T-helper 1 cell (primary cell): ENCODE measurements at places on chromosomes 13 and 19.

- no peak for DNase-seq
Observed at GRCh38 chr13:26255115-26255514, 1.2 kb downstream of the CDK8 start.

- no peak for DNase-seq
Observed at GRCh38 chr19:11088506-11089253, 583 bp upstream of the LDLR start.

DNA sequence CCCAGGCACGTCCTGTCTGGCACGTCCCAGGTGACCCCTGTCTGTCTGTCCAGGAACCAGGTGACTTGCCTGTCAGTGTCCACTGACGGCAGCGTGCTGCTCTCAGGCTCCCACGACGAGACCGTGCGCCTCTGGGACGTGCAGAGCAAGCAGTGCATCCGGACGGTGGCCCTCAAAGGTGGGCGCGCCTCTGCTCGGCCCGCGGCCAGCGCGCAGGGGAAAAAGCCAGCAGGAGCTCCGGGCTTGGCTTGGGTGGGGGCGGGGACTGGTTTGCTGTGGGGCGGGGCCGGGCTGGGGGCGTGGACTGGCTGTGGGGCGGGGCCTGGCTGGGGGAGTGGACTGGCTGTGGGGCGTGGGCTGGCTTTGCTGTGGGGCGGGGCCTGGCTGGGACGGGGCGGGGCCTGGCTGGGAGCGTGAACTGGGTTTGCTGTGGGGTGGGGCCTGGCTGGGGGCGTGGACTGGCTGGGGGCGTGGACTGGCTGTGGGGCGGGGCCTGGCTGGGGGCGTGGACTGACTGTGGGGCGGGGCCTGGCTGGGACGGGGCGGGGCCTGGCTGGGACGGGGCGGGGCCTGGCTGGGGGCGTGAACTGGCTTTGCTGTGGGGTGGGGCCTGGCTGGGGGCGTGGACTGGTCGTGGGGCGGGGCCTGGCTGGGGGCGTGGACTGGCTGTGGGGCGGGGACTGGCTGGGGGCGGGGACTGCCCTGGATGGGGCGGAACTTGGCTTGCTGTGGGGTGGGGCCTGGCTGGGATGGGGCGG is 7.2 kb downstream of the WDR18 start:
- DNase-seq = peak; percentile 67

DNA sequence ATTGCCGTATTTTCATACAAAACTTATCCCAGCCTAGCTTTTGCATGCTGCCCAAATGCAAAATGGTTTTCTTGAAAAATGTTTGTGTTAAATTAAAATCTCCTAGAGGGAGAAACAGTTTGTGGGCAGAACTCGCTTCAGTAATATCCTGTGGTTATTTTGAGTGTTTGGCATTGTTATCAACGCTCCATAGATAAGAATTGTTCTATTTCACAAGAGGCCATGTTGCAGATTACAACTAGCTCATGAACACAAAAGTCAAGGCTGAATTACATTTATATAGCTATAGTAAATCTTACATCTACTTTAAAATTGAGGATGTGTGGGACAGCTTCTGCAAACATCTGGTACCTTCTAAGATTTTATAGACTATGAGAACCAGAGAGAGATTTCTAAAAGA is 447.9 kb downstream of the DCT start:
- no peak for DNase-seq

GRCh38 chr13:113607889-113608635 is 23.5 kb downstream of the TFDP1 start:
- no peak for DNase-seq

DNA sequence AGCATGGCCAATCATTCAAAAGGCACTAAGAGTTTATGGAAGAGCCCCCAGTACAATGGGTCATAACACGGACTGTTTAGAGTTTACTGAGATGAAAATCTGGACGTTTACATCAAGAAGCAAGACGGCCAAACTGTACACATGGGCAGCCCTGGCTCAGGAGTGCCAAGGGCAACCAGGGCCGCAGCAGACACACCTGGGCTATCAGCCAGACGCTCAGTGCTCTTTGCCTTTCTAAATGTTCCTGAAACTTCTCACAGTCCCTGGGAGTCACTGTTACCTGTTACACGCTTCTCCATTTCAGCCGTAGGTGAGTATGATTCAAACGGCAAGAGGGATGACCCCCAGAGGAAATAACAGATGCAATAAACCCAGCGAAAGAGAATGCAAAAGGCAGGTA is 64.5 kb downstream of the ABCC4 start:
- no peak for DNase-seq

- no peak for DNase-seq
Observed at GRCh38 chr13:110605132-110605531, 10.2 kb upstream of the NAXD start.

DNA sequence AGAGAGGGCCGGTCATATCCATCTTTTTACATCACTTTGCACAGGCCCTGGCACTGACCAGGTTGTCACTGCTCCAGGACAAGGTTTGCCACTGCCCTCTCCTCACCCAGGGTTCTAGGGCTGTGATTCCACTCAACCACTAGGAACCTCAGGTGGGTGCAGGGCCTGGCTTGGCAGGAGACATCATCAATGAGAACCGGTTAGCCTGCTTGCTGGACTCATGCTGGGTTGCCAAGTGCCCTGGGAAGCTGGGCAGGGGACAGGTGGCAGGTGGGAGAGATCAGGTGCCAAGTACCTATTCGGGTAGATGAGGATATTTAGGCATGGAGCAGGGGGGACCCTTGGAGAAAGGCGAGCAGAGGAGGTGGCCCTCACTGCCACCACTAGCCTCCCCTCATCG is 4.2 kb upstream of the CERS4 start:
- no peak for DNase-seq

GRCh38 chr19:18273561-18274218 is 562 bp downstream of the IQCN start:
- no peak for DNase-seq

DNA sequence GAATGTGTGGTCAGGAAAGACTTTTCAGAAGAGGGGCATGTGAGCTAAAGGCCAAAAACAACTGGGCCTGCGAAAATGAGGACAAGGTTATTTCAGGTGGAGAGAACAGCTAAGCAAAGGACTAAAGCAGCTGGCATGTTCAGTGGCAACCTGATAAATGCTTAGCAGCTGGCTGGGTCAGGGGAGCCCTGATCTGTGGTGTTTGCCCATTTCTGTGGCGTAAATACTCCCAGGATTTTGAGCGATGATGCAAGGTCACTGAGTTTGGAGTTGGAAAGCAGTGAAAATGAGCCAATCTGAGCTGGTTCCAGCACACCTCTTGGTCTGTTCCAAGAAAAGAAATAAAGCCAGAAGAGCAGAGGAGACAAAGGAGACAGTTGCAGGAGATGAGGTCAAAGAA is 704.3 kb downstream of the UQCRFS1 start:
- DNase-seq = no peak

- no peak for DNase-seq
Observed at GRCh38 chr13:97068151-97068550, 73.9 kb upstream of the OXGR1 start.

- no peak for DNase-seq
Observed at GRCh38 chr13:89980896-89981295, 1366.6 kb upstream of the MIR17HG start.

DNA sequence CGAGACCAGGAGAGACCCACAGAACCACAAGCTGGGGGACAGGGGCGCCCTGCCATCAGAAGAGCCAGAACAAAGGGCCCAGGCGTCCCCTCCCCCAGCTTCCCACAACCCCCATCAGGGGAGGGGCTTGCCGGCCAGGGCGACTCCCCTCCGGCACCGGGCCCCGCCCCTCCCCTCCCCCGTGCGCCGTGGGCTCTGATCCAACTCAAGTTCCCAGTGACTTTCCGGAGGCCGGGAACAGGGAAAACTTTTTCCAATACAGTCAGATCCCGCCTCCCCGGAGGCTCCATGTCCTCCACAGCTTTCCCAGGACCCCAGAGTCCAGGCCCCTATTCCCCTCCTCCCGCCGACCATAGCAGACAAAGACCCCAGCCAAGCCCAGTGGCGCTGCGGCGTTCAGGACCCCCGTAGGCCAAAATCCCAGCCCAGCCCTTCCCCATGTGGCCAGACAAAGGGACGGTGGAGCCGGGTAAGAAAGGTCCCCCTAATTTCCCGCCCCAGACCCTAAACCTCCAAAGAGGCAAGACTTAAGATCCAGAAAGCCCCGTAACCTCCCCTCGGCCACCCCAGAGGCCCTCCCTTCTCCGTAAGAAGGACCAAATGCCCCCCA is 673 bp downstream of the TEAD2 start:
- no peak for DNase-seq

DNA sequence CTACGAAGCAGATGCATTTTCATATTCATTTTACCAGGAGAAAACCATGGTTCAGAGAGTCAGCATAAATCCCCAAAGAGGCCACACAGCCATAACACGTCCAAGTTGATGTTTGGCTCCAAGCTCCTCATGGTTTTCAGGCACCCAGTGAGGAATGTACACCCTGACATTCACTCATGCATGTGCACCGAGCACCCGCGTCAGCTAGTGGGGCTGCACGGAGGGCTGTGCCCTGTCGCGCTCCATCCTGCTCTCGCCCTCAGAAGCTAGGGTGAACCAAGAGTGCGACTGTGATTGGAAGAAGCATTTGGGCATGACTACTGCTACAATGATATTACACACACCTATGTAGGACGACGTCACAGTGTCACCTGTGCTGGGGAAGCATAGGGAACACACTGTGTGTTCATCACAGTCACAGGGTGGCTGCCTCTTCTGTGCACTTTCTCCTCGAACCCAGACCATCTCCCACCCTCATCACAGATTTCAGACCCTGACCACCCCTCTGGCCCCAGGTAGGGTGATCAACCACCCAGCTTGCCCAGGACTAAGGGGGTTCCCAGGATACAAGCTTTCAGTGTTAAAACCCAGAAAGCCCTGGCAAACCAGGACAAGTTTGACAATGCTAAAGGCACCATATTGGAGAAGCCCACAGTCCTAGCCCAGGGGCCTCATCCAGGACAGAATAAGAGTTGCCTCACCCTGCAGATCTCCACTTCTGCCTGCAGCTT is 148.6 kb upstream of the ZNF507 start:
- no peak for DNase-seq

DNA sequence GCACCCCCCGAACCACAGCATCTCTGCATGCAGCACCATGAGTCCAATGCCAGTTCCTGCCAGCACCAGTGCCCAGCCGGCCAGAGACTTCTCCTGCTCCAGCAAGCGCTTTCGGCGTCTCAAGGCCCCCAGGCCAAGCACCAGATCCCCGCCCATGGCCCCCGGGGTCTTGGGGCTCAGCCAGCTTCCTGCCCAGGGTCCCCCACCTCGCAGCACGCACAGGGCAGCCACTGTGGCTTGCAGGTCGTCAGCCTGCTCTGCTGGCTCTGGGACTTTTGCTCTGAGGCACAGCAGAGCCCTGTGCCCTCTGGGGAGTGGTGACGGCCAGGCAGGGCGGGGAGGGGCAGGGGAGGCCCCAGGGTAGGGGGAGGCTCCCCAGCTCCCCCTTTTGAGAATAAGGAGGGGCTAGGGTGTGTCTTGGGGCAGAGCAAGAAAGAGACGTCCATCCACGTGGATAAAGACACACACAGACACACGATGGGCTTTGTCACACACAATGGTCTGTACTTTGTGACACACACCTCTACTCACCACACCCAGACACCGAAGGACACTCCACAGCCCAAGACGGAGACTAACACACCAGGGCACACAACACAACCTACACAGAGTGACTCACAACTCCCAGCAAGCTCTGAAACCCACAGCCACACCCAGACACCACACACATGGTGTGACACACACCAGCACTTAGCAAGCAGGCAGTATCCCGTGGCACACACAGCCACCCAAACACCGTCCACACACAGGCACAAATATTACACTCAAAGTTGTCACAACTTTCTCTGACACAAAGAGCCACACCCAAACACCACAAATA is at the start of gene KCNN4:
Gene KCNN4 (minus strand): TSS at position 268 of the 820 bp plus-strand sequence. CDS start 112 bp downstream, at position 156.
- no peak for DNase-seq

DNA sequence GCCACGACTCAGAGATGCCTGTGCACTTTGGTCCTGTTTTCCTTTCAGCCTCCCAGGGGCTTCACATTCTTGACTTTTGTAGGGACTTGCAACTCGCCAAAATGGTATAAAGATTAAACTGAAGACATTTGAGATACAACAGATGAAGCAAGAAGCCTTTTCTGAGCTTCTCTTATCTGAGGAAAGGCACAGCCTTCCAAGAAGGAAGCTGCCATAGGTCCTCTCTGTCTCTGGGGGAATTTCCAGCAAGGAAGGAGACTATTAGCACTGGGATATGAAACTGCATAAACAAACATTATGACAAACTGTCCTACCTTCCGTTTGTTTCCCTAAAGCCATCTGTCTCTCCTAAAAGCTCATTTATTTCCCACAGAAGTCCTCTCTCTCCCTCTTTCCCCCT is 39.3 kb downstream of the TGDS start:
- DNase-seq = no peak

DNA sequence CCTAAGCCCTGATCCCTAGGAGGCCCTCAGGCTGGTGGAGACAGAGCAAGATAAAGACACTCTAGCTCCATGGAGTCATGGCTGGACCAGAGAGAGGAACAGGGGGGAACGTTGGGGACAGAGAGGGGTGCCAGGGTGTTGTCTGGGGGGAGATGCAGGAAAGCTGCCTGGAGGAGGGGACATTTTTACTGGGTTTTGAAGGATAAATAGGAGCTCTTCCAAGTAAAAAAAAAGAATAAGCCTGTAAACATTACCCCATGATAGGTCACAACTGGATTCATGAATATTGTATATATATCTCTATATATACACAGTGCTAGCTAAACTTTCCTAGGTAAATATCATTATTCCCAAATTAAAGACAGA is 714 bp downstream of the HSH2D start:
- DNase-seq = no peak

- no peak for DNase-seq
Observed at GRCh38 chr13:26133851-26134250, 82.0 kb upstream of the SHISA2 start.

DNA sequence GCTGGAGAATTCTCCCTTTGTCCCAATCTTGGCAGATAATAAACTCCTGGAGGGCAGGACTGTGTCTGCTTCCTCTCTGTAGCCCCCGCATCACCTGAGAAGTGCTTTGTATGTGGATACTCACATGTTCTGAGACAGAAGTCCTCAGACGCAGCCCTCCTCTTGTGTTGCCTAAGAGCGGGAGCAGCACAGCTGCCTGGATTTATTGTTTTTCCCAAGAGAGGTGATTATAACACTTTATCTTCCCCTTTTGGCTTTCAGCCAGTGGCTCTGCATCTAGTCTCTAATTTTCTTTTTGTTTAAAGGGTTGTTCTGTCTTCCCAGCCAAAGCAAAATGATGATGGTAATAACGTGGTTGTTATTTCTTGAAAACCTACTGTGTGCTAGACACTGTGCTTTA is 36.1 kb downstream of the OLFM4 start:
- no peak for DNase-seq

GRCh38 chr13:20151016-20151415 is 9.8 kb downstream of the GJA3 start:
- DNase-seq = no peak

GRCh38 chr13:99055735-99056134 is 77.9 kb upstream of the DOCK9 start:
- DNase-seq = no peak
